ENCODE measurements at places on chromosomes 4 and X.

- no peak for DNase-seq
These were observed 210.4 kb upstream of the GALNTL6 start for GRCh38 chr4:171602638-171603355.

GRCh38 chr4:10773656-10774055, 89.1 kb upstream of the CLNK start:
- DNase-seq: no peak

GRCh38 chr4:162871990-162872389, 294.7 kb downstream of the NAF1 start:
- no peak for DNase-seq

DNA sequence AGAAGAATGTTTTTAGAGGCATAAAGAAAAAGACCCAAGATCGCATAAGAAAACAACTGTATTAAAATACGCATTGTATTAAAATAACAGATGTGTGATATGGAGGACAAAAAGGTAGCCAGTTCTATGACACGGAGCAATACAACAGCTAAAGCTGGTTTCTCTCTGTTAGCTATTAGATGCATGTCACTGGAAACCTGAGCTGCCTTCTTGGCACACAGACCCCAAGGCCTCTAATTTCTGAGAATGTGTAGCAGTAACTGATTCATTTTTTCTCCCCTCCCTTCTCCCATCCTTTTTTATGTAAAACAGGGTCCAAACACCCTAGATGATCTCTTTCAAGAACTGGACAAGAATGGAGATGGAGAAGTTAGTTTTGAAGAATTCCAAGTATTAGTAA, 4.1 kb downstream of the S100G start:
- DNase-seq: no peak

DNA sequence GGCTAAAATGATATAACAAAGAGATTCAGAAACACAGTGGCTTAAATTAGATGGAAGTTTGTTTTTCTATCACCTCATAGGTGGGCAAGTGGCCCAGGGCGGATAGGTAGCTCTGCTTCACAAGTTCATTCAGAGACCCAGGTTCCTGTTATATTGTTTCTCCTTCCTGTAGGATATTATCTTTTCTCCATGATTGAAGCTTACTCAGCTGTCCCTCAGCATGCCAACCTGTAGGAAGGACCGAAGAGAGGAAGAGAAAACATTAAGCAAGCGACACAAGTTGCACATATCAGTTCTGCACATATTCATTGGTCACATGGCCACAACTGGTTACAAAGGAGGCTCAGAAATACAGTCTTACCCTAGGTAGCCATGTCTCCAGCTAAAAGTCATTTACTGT, 6.9 kb downstream of the KLHL5 start:
- DNase-seq: no peak

DNA sequence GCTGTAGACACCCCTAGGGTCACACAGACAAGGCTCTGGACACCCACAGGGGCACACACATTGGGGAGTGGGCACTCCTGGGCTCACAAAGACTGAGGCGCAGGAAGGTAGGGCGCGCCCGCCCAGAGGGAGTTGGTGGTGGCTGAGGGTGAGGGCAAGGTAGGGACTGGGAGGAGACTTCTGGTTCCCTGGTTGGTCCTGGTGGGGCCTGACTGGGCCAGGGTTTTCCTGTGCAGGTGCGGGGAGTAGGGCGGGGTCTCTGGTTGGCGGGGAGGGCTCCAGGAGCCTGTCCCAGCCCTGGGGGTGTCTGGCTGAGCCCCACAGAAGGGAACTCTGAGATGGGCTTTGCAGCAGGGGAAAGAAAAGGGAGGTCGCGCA, 6.7 kb upstream of the WAS start:
- no peak for DNase-seq

DNA sequence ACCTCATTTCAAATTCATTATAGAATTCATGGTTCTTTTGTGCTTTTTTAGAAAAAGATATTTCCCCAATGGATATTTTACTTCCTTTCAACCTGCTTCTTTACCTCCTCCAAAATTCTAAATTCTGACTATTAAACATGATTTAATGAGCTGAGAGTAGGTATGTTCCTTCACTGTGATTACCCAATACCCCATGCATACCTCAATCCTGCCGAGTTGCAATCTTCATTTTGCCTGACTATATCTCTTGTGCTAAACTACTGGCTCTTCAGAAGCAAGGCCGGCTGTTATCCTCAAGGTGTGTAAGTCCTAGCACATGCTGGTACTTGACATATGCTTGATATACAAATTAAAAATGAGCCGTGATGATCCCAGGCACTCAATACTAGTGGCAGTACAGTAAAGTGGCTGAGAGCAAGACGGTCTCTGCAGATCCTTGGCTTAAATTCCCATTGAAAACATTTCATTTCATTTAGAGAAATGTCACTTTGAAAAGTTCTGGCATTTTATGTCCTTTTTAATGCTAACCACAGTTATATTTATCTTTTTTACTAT, 320.4 kb downstream of the KCNIP4 start:
- DNase-seq: no peak

DNA sequence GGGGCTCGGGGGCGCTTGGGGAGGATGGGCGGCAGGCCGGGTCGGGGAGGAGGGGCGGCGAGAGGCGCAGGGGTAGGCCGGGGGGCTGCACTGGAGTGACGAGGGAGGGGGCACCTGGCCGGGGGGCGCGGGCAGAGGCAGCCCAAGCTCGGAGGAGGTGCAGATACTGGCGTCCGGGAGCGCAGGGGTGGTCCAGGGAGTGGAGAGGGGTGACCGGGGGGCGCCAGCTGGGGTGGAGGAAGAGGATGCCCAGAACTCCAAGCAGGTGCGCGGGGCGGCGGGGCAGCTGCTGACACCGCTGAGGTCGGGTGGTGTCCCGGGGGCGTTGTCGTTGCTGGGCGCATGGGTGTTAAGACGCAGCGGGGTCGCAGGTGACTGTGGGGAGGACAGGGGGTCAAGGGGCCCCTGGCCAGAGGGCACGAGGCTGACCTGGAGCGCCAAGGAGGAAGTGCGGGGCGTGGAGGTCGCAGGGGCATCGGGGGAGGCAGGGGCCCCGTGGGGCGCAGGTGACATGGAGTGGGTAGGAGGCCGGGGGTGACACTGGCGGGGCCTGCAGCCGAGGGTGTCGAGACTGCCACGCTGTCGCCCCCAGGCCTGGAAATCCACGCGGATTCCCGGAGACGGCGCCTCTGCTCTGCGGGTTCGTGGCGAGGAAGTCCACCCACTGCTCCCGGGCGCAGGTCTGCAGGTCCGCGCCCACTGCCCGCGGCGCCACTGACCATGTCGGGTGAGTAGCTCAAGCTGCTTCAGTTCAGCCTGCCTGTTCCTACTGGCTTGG, 928 bp downstream of the GYG2 start:
- no peak for DNase-seq

DNA sequence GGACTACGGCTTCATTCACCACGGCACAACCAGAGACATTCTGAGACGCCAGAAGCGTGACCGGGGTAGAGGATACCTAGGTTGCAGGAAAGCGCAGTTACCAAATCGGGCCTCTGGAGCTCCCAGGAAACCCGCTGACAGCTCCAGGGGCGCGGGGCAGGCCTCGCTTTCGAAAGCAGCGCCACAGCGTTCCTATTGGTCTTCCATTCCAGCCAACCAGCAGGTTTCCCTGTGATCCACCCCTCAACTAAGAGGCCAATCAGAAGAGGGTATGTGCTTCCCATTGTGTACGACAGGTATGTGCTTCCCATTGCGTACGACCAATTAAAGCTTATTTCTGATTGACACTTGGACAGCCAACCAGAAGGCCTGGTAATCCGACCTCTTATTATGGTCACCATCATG, 14.9 kb downstream of the SNX12 start:
- no peak for DNase-seq

DNA sequence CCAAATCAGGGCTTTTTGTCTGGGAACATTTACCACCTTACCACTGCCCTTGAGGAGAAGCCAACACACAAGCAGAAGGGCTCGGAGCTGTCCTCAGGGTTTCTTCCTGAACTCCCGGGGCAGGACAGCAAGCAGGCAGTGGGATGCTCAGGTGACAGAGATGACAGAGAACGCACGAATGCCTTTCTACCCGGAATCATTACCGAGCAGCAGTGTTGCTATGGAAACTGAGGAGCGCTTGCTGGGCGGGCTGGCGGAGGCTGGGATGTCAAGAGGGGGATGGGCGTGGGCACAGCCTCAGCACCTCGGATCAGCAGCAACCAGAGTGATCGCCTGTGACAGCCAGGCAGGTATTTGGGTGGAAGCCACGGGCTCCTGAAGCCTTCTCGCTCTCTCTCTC, 17.8 kb downstream of the SSR4 start:
- DNase-seq: no peak

GRCh38 chr4:133869486-133869885, 332.1 kb downstream of the PABPC4L start:
- DNase-seq: no peak

DNA sequence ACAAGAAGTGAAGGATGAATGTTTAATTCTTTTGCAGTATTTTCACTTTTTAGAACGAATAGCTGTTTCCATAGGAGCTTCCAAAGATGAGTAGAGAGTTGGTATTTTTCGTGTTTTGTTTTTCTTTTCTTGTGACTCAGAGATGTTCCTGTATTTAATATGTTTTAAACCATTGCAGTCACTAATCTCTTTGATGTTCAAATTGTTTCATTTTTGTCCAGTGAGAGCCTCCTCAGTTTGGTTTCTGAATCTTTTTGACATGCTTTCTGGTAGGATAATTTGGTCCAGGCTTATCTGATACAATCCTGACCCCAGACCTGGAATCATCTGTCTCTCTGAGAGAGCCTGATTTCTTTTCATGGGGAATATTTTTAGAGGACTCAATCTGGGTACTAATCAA, 41.6 kb downstream of the BEX3 start:
- DNase-seq: no peak

DNA sequence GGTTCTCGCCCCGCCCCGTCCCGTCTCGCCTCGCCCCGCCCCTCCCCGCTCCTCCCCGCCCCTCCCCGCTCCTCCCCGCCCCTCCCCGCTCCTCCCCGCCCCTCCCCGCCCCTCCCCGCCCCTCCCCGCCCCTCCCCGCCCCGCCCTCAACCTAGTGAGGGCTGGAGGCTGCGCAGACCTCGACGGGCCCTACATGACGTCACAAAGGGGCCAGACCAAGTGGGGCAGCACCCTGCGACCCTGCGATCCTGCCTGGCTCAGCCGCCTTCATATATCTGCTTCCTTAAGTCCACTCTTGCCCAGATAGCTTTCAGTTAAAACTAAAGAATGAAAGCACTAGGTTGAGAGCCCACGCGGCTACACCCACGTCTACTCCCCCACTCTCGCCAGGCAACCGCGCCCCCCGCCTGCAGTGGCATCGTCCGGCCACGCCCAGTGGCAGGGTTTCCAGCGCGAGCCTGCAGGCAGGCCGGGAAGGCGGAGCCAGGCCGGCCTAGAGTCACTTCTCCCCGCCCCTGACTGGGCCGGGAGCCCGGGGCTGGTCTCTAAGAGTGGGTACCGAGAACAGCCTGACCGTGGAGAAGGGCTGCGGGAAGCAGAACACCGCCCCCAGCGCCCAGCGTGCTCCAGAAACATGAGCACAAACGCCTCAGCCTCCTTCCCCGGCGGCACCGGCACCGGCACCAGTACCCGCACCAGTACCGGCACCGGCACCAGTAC, 1.5 kb upstream of the MAOA start:
- no peak for DNase-seq

DNA sequence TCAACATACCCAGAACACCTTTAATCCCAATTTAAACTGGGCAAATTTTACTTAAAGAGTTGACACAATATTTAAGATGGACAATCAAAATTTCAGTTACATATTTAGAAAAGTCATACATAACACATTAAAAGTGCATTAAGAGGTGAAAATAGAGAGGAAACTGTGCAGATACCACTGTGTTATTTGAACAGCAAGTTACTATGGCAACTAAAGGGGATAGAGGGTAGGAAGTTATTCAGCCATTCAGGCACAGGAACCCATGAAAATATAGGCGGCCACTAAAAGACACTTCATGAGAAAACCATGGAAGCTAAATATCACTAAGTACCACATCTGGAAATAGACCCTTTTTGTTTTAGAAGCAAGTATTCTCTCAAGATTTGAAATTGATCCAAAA, 75.1 kb downstream of the PDGFC start:
- no peak for DNase-seq
